Cortex of kidney (tissue), 1 donor: ENCODE measurements at places on chromosomes 12 and 14.

- DNase-seq: no peak
Measured at GRCh38 chr12:33245434-33245833, 194.2 kb downstream of the SYT10 start.

DNA sequence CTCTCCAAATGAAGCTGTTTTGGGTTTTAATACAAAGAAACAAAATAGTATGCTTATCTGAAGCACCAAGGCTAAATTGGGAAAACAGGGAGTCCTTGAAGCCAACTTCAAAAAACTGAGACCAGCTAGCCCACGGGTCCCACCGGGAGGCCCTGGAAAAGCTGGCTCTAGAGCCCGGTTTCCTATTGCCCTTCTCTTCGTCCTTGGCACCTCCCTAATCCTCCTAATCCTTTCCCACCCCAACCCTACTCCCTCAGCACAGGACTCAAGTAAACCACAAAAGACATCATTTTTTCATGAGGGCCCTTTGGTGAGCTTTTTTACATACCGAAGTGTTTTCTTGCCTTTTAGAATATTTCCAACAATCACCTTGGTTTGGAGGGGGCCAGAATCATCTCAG, 11.3 kb downstream of the LRRC74A start:
- DNase-seq: no peak

GRCh38 chr12:1425396-1425729, 169.0 kb downstream of the FBXL14 start:
- no peak for DNase-seq

DNA sequence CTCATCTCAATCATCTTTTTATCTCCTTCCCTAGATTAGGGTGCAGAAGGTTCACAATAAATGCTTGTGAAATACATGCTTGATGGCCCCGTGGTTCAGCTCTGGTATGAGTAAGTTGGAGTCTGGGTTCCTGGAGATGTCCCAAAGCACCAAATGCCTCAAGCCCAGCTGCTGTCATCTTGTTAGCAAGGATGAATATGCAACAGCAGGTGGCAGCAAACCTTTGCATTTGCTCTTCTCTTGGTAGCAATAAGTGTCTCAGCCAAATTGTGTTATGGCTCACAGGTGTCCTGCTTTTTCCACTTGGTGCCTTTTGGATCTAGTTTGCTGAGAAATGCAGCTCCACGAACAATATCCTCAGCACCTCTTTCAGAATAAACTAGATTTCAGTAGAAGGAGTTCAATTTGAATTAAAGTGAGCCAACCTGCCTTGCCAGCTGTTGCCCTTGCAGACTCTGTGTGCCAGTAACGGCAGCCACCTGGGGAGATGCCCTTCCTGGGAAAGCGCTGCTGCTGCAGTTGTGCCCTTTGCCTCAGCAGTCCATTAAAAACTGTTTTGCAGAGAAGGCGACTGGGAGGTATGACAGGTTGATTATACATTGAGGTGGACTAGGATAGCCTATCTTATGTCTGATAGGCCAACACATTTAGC, 417.3 kb downstream of the SNAPC1 start:
- no peak for DNase-seq

DNA sequence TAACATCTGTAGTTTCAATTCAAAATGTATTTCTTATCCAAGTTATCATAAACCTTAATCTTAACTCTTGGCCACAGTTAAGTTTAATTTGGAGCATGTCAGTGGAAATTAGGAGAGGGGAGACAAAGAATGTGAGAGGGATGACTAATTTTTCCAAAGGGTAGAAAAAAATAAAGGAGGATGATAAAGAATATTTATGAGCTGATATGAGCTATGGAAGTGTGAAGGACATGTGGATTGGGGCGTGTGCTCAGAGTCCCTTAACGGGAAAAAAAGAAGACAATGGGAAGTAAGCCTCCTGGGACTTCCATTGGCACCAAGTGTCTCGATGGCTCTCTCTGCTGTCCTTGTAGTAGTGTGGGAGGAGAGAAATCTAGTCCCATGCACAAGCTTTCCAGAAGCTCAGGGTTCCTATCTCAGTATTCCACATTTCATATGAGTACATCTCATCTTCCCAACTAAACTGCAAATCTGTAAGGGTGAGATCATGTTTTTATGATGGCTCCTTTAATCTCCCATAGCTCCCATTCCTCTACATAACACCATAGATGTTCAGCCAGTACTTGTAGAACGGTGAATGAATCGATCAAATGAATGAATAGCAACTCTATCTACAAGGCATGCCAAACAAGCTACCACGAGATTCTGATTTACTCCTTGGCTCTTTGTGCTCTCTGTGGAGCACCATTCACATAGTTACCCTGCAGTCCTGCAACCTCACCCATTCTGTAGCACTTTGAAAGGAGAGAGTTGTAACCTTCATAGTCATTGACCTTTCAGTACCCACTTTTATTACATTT, 27.4 kb downstream of the BCL2L14 start:
- DNase-seq: no peak

- DNase-seq: no peak
Measured at GRCh38 chr12:49863946-49864797, 21.3 kb upstream of the BCDIN3D start.

GRCh38 chr14:99237288-99237687, 34.7 kb downstream of the BCL11B start:
- DNase-seq: no peak

DNA sequence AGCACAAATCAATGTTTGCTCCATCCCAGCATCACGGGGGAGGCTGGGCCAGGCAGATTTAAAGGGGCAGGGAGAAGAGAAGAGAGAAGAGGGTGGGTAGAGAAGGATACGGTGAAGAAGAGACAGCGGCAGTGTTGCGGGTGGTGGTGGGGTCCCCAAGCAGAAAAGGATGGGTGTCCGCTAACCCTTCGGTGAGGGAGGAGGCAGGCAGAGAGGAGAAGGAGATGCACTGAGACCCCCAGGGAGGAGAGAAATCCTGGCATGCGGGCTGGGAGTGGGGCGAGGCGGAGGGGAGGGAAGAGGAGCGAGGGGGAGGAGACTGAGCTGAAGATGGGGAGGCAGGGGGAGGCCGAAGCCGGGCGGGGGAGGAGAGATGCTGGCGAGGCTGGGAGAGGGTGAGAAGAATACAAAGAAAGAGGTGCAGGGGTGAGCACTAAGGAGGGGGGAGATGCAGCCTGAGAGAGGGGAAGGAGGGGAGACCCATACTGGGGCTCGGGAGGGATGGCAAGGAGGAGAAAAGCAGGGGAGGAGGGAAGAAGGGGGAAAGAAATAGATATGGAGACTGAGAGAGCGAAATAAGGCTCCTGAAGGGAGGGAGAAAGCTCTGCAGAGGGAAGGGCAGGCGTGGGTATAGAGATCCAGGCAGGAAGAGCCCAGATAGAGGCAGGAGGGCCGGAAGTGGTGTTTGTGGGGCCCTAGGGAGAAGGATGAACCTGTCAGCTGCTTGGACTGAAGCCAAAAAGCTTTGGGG, at the start of gene JPH4:
TSS of gene JPH4 (minus strand) at position 231 of the 751 bp plus-strand sequence. CDS start 1,337 bp downstream, outside the sequence.
- DNase-seq: no peak

DNA sequence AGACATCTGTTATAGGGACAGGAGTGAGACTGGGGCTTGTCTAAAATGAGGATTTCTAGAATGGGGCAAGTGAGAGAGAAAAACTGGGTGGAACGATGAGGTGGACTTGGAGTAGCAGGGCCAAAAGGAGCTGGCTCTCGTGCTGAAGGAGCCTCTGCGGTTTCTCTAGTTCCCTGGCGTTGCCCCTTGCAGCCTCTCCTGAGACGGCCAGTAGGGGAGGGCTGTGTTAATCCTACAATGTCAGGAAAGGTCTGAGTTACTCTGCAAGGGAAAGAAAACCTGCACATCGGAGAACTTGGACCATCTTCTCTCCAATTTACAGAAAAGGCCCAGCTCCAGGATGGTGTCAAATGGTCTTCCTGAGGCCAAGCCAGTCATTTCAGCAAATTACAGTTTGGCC, 963.8 kb upstream of the FLRT2 start:
- DNase-seq: no peak

DNA sequence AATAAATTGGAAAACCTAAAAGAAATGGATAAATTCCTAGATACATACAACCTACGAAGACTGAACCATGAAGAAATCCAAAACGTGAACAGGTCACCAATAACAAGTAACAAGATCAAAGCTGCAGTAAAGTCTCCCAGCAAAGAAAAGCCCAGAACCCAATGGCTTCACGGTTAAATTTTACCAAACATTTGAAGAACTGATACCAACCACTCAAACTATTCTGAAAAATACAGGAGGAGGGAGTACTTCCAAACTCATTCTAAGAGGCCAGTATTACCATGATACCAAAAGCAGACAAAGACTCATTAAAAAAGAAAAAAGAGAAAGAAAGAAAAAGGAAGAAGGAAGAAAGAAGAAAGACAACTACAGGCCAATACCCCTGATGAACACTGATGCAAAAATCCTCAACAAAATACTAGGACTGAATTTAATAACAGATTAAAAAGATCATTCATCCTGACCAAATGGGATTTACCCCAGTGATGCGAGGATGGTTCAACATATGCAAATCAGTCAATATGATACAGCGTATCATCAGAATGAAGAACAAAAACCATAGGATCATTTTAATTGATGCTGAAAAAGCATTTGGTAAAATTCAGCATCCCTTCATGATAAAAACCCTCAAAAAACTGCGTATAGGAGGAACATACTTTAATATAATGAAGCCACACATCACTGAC, 26.9 kb upstream of the CCDC88C start:
- DNase-seq: no peak

GRCh38 chr12:108811411-108812180, 45.8 kb downstream of the SSH1 start:
- no peak for DNase-seq

DNA sequence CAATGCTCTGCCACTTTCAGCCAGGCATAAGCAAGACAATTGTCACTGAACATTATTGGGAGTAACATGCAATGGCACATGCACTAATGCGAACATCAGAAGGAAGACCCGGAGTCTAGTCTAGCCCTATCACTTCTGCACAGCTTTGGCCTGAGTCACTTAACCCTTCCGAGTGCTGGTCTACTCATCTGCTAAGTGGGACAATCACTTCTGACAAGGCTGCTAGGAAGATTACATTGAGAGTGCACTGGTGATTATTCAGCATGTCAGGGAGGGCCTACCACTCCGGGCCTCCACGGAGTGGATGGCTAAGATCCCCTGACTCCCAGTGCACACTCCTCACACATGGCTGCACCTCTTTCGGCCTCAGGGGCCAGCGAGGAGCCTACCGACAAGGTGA, 240.9 kb downstream of the DPF3 start:
- DNase-seq: no peak

- DNase-seq: no peak
Measured at GRCh38 chr12:52032446-52032803, 18.8 kb upstream of the NR4A1 start.

GRCh38 chr14:75167325-75167724, 9.1 kb downstream of the TMED10 start:
- DNase-seq: no peak

GRCh38 chr14:101233021-101233366, 328.3 kb upstream of the DIO3 start:
- no peak for DNase-seq

- no peak for DNase-seq
Measured at GRCh38 chr12:78128211-78128610, 297.5 kb downstream of the NAV3 start.

GRCh38 chr12:2490831-2491230, 303.9 kb upstream of the FKBP4 start:
- no peak for DNase-seq

GRCh38 chr14:47065326-47065725, 413.7 kb upstream of the RPL10L start:
- DNase-seq: no peak

GRCh38 chr12:124309231-124309630, 14.3 kb downstream of the RFLNA start:
- DNase-seq: no peak
